ENCODE measurements at places on chromosomes 1 and 21. TPM values are rescaled to one million over a fixed set of nuclear protein-coding genes. Genes with fewer than 3 reads are reported as not detected.

- H3K27me3 ChIP-seq, result no peaks in the 10 kb centered on the region
- no peaks in the 10 kb centered on the region for H3K4me1 ChIP-seq
- H3K4me3 ChIP-seq, result no peak overlapping the region
- no peak for DNase-seq
- H3K36me3 ChIP-seq, result no peaks in the 10 kb centered on the region
- H3K27ac ChIP-seq, result no peak overlapping the region
Observed at GRCh38 chr1:50189369-50189768, 80.6 kb downstream of the ELAVL4 start.

DNA sequence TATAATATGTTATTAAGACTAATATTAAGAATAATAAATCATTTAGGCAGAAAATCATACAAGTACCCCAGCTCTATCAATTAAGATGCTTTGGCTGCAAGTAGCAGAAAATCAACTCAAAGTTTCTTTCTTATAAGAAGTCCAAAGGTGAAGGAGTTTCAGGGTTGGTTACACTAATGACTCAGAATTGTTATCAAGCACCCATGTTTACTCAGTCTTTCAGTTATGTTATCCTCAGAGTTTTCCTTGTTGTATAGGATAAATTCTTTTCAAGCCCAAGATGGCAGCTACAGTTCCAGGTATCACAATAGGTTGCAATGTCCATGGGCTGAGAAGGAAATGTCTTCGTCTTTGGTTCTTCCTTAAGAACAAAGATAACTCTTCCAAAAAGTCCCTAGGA is 163.6 kb downstream of the TNFSF18 start:
- no peak overlapping the region for H3K27ac ChIP-seq
- H3K36me3 ChIP-seq, result no peaks in the 10 kb centered on the region
- DNase-seq, result no peak
- no peaks in the 10 kb centered on the region for H3K27me3 ChIP-seq
- H3K4me3 ChIP-seq, result no peak overlapping the region

- no peaks in the 10 kb centered on the region for H3K27me3 ChIP-seq
- H3K36me3 ChIP-seq, result no peaks in the 10 kb centered on the region
- no peak overlapping the region for H3K27ac ChIP-seq
- DNase-seq, result no peak
Observed at GRCh38 chr1:4033129-4033676, 133.1 kb upstream of the C1orf174 start.

DNA sequence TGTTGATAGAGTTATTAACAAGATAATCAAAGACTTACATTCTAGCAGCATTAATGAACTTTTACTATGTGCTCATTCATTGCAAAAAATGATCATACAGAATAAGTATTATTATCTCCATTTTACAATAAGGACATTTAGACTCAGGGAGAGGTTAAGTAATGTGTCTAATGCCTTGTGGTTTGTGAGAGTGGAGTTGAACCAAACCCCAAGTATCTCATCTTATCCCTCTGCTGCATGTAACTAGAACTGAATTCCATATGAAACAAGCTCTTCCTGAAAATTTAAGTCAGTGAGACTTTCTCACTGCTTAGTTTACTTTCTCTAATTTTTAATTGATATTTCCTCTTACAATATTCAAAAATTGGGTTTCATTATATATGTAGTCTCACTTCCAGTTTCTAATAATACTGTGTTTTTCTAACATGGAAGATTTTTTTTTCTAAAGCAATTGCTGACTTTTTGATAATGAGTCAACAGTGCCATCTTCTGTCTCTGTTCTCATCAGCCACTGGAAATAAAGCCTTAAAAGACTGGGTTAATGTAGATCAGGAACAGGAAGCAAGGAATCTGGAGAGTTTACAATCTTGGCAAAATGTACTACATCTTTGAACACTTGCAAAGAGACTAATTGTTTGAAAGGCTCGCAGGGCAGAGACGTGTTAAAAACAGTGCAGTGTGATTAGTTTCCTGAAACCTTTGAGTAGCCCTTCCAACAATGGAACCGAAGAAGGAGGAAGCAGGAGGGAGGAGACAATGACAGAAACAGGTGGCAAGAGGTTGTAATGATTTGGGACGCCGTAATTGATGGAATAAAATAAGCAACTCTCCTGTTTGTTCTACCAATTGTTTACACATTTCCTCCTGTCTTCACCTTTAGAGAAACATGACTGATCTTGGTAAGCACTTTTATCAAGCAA is 567.6 kb downstream of the MRPL39 start:
- no peaks in the 10 kb centered on the region for H3K4me1 ChIP-seq
- DNase-seq, result no peak
- no peaks in the 10 kb centered on the region for H3K36me3 ChIP-seq
- no peak overlapping the region for H3K4me3 ChIP-seq
- H3K27me3 ChIP-seq, result no peaks in the 10 kb centered on the region
- H3K27ac ChIP-seq, result no peak overlapping the region

PCAT6 gene
- not detected for total RNA-seq

FNDC5 gene
- 0.76 TPM for total RNA-seq

ANKRD45 gene
- total RNA-seq, result not detected

All from GM23248 (cell line).